ENCODE measurements at places on chromosomes 12 and 14.

GRCh38 chr12:24270965-24271364, 321.5 kb upstream of the SOX5 start:
- no peak for DNase-seq

- DNase-seq: no peak
Measured at GRCh38 chr12:132597333-132598316, 12.8 kb downstream of the LRCOL1 start.

GRCh38 chr12:130832561-130833209, 6.4 kb downstream of the STX2 start:
- peak; percentile 93 for DNase-seq

GRCh38 chr12:88238406-88238805, 96.3 kb downstream of the TMTC3 start:
- no peak for DNase-seq

DNA sequence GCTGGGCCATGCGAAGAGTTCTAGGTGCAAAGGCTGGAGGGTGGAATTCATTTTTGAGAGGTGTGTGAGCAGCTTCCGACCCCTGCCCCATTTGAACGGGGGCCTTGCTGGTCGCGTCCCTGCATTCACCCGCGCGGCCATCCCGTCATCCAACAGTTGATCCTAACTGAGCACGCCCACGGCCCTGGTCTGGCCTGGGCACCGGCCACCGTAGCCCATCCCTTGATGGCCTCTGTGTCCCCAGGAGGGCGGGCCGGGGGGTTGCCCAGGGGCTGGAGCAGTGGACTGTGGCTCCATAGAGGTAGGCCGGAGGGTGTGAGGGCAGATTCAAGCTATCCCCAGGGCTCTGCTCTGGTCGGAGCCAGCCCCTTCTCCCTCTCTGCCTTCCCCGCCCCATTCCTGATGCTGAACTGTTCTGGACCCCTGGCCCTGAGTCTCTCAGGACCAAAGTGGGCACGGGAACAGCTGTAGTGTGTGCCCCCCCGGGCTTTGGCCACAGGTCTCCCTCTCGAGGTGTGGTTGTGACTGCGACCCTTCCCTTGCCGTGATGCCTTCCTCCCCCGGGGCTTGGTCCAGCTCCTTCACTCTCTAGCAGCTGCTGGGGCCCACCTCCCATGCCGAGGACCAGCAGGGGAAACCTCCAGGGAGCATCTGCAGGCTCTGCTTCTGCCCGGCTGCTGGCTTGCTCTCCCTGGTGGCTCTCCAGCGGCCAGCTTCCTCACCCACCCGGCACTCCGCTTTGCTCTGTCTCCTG, 9.1 kb downstream of the MEG3 start:
- no peak for DNase-seq

DNA sequence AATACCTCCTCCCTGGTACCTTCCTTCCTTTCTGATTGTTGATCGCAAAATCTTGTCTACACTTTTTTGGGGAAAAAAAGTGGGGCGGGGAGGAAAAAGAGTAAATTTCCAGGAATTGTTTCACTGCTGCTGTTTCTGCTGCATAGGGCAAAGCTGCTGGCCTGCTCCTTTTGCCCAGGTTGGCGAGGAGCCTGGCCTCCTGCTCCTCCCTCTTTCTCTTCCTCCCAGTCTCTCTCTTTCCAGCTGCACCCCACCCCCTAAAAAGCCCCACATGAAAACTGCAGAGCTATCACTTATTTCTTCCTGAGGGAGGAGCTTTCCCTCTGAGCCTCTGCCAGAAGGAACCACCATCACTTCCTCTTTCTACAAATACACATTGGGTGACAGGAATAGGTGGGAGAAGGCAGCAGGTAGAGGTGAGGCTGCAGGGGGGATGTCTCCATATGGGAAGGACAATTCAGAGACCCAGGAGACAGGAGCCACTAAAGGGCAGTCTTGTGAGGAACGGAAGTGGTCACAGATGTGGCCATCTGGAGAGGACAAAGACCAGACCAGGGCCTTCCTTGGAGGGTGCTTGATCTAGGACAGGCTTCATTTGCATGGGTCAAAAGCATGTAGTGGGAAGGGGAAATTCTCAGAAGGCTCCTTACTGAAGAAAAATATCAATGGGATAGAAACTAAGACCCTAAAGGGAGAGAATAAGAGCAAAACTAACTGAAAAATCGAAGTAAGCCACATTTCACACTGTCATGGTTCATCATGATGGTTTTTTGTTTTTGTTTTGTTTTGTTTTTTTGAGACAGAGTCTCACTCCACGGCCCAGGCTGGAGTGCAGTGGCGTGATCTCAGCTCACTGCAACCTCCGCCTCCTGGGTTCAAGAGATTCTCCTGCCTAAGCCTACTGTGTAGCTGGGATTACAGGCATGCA, 14.8 kb downstream of the ZBTB39 start:
- DNase-seq: peak; percentile 75

DNA sequence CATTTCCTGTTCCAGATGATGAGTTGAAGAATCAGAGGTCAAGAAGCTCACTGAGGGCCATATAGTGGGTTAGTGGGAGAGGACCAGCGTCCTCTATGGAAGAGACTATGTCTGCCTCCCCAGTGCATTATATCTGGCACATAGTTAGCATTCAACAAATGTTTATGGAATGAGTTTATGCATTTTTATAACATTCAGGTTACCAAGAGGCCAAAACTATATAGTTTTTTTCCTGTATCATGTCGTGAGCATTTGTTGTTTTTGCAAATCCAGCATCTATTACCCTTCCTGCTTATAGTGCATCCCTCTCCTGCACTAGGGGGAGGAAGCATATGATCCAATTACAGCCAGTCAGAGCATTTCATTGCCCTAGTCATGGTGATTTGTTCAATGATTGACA, 60.6 kb downstream of the SUDS3 start:
- DNase-seq: no peak

DNA sequence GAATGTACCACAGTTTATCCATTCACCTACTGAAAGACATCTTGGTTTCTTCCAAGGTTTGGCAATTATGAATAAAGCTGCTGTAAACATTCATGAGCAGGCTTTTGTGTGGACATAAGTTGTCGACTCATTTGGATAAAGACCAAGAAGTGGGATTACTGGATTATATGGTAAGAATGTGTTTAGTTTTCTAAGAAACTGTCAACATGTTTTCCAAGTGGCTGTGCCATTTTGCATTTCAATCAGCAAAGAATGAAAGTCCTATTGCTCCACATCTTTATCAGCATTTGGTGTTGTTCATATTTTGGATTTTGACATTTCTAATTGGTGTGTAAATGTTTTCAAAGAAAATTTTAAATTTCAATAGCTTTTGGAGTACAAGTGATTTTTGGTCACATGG, 27.3 kb upstream of the KLRF1 start:
- DNase-seq: no peak

GRCh38 chr12:56152756-56153677, 630 bp downstream of the MYL6B start:
- no peak for DNase-seq

DNA sequence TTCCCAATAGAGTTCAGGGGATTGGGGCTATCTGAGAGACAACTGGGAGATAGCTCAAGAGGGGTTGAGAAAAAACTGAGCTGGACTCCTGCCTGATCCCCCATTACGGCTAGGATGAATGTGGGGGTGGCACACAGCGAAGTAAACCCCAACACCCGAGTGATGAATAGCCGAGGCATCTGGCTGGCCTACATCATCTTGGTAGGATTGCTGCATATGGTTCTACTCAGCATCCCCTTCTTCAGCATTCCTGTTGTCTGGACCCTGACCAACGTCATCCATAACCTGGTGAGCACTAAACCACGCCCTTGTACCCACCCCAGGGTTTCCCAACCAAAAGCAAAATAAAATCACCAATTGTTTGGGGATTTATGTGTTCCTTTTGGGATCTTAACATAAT, 1.0 kb downstream of the ORMDL2 start:
- DNase-seq: no peak
